Right lobe of liver (tissue), 6 donors: ENCODE measurements at places on chromosomes 7 and 10.

DNA sequence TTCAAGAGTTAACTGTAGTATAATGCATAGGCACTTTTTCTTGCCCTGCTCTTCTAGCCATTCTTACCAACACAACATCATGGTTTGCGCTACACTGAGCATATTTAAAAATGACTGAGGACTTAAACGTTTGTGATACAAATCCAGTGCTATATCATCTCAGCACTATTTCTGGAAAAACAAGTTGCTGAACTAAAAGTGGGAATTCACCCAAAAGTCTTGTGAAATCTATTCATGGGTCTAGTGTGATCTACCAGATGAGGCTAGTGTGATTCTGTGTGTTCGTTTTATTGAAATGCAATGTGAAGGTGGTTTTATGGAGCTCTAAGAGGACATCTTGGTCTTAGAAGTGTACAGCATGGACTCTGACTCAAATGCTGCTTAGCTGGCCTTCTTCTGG lies 584.6 kb upstream of the POM121L12 start:
- no peak for DNase-seq

GRCh38 chr7:457814-458510 lies 61.7 kb downstream of the PDGFA start:
- DNase-seq: peak; percentile 42

GRCh38 chr10:124999433-125000365 lies 57.8 kb downstream of the ZRANB1 start:
- peak; percentile 12 for DNase-seq

- DNase-seq: peak; percentile 68
Measured at GRCh38 chr7:150324373-150324961, 1.1 kb upstream of the ACTR3C start.

DNA sequence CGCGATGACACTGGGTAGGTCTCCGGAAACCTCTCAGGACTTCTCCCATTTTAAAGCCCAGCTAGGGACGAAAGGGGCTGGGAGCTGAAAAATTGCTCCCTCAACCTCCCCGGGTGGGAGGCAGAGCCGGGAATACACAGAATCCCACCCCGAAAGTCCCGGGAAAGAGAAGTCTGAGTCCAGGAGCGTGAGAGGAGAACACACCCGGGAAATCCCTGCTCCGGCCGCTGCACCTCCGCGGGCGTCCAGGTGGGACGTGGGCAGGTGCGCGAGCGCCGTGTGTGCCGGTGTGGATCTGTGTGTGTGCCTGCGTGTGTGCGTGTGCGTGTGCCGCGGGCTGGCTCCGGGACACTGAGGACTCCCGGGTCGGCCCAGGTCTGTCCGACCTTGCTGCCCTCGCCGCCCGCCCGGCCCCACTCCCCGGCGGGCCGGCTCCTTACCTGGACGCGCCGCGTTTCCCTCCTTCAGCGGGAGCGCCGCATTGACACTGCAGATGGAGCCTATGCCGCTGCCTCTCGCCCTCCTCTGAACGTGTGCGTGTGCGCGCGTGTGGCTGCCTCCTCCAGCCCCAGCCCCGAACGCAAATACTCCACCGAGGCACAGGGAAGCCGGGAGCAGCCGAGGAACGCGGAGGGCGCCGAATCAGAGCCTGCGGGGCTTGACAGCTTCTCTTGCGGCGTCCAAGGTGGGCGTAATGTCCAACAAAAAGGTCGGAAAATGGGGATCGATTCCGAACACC lies at the start of gene PLXNA4:
TSS of gene PLXNA4 (minus strand) at position 489 of the 739 bp plus-strand sequence. CDS start 67,777 bp downstream, outside the sequence.
- no peak for DNase-seq

DNA sequence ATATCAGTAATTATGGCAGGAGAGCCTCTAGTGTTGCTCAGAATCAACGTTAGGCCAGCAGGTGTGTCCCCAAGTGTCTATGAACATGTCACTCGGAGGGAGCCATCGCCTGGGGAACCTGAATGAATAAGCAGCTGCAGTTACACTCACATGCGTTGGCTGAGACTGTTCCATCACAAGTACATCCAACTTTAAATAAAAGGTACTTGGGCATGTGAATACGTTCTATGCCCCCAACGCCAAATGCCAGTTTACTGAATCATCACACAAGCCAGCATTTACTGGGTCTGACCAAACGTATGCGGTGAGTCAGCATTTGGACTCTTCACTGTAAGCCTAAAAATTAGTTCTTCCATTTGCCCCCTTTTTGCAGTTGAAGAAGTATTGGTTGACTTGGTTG lies 207.6 kb upstream of the PLXNA4 start:
- DNase-seq: no peak

GRCh38 chr7:117112640-117113039 lies 159.3 kb downstream of the ST7 start:
- DNase-seq: no peak

- DNase-seq: no peak
Measured at GRCh38 chr7:28697913-28698563, 260.1 kb downstream of the TRIL start.

DNA sequence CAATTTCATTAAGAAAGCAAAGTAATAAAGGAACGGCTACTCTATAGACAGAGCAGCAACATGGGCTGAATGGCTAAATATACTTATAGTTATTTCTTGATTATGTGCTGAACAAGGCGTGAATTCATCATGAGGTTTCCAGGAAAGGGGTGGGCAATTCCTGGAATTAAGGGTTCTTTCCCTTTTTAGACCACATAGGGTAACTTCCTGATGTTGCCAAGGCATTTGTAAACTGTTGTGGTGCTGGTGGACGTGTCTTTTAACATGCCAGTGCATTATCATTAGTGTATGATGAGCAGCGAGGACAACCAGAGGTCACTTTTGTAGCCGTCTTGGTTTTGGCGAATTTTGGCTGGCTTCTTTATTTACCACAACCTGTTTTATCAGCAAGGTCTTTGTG lies 28.5 kb upstream of the ZMYND11 start:
- DNase-seq: no peak

DNA sequence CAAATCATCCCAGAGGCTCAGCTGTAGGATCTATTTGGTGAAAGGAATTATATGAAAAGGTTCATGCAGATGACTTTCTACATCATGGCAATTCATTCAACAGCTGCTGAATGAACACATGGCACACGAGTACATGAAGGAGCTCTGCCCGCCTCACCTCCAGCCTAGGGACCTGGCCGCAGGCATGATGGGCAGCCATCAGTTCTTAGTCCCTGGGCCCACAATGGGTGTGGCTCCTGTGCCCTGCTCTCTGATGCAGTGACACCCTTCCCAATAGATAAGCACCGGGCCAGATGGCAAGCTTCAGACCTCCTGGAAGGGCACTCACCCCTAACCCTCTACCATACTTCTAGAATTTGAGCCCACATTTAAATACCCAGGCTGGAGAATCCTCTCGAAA lies 3.5 kb downstream of the CHST15 start:
- no peak for DNase-seq

GRCh38 chr10:110409926-110410325 lies 87.8 kb upstream of the DUSP5 start:
- no peak for DNase-seq

GRCh38 chr7:31761646-31762045 lies 74.6 kb downstream of the PPP1R17 start:
- DNase-seq: no peak
